ENCODE measurements at places on chromosomes 1 and 21.

DNA sequence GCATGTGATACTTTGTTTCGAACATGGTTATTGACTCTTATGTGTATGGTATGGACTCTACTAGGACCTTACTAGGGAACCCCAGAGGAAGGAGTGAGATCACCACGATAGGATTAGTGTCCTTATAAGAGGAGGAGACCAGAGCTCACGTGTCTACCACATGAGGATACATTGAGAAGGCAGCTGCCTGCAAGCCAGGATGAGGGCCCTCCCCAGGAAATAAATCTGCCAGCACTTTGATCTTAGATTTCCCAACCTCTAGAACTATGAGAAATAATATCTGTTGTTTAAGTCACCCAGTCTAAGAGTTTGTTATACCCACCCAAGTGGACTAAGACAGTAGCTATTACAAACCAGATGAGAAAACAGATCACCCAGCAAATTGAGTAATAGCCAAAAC lies 559.3 kb upstream of the USP24 start:
- DNase-seq = no peak

DNA sequence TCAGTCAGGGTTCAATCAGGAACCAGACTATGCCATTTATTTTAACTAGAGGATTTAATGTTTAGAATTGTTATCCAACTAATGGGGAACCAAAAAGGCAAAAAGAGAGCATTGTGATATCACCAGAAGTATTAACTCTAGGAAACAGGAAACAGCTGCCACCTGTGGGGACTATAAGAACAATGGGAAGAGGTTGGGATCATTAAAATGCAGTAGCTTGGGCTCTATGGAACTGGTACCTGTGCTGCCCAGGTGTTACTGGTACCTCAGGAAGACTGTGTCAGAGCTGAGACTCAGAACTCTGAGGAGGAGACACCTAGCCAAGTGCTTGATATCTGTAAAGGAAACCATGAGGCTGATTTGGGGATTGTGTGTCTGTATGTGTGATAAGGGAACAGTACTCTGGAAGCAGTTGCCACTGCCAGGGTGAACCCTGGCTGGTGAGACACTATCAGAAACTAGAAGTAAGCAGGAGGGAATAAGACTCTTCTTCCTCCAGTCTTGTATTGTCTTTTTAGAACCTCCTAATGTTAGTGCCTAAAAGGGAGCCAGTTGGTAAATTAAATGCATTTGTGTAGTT lies 49.4 kb downstream of the MAN1A2 start:
- DNase-seq = no peak

DNA sequence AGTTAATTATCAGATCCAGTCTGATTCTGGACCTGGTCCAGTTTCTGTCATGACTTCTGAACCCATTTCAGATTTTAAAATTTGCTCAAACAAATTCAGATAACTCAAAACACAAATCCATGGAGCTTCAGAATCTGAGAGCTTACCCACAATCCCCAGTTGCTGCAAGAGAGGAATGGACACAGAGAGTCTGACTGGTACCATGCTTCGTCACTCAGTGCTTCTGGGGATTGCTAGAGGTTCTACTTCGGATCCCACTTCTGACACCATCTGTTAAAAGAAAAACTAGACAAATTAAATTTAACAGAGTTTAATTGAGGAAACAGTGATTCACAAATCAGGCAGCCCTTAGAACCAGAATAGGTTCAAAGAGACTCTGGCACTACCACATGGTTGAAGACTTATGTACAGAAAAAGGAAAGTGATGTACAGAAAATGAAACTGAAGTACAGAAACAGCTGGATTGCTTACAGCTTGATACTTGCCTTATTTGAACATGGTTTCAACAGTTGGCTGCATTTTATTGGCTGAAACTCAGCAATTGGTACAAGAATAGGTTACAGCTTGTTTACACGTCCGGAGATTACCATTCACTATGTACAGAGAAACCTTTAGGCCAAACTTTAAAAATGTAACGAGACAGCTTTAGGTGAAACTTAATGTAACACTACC lies 60.7 kb upstream of the TEKT2 start:
- peak; percentile 11 for DNase-seq

- DNase-seq = no peak
Observed at GRCh38 chr1:9687120-9687873, 35.8 kb downstream of the PIK3CD start.

GRCh38 chr1:172948457-172948856 lies 102.3 kb downstream of the TNFSF18 start:
- peak; percentile 38 for DNase-seq

DNA sequence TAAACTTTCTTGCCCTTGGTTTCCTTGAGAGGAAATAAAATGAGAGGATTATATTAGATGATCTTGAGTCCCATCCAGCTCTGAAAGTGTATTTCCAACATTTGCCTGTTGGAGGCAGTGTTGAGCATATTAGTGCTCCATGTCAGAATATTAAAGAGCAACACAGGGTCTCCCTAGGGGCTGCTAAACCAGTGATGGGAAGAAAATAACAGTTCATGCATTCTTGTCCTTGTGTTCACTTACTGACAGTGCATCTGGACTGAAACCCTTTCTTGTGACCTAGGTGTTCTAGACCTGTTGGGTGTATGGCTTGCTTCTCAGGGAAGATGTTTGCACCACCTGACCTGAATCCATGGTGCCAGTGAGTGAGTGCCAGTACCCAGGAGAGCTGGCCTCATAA lies 124.7 kb upstream of the KIAA0040 start:
- no peak for DNase-seq

DNA sequence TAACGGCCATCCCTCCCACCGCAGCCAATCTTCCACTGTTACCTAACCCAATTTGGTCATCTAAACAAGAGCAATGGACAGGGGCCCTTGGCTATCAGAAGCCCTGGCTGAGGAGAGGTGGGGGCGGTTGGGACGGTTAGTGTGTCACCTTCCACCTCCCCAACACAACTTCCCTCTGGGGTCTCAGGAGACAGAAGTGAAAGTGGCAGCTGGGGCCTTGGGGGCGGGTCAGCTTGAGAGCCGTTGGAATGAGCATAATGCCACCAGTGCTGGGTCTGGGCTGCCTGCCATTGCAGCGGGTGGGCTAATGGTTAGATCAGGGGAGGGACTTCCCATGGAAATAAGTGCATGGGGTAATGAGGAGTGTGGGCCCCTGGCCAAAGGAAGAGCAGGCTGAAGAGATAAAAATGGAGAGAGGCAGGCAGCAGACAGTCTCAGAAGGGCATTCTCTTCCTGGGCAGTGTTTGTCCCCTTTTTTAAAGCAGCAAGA lies 7.9 kb downstream of the MEF2D start:
- no peak for DNase-seq

- no peak for DNase-seq
Observed at GRCh38 chr1:99827970-99828369, 22.2 kb upstream of the AGL start.

GRCh38 chr1:12477314-12477713 lies 140.7 kb downstream of the DHRS3 start:
- DNase-seq = no peak
